ENCODE measurements at places on chromosomes 5 and 9.

GRCh38 chr5:66494437-66494836, 101.8 kb upstream of the MAST4 start:
- DNase-seq, result no peak

DNA sequence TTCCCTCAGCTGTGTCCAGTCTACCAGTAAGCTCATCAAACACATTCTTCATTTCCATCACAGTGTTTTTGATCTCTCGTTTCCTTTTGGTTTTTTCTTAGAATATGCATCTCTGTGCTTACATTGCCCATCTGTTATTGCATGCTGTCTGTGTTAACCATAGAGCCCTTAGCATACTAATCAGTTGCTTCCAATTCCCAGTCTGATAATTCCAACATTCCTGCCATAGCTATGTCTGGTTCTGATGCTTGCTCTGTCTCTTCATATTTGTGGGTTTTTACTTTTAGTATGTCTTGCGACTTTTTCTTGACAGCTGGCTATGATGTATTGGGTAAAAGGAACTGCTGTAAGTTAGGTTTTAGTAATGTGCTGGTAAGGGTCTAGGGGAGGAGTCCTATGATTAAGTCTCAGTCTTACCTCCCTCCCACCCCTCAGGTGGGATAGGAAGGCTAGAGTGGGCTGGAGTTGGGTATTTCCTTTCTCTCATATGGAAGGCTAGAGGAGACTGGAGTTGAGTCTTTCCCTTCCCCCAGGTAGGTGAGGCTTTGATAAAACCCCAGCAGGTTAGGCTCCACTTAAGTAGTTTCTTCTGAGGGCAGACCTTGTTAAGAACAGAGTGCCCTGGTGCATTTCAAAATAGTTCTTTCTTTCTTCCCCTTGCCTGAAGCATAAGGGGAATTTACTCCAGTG, 99.1 kb upstream of the RASGRF2 start:
- no peak for DNase-seq

DNA sequence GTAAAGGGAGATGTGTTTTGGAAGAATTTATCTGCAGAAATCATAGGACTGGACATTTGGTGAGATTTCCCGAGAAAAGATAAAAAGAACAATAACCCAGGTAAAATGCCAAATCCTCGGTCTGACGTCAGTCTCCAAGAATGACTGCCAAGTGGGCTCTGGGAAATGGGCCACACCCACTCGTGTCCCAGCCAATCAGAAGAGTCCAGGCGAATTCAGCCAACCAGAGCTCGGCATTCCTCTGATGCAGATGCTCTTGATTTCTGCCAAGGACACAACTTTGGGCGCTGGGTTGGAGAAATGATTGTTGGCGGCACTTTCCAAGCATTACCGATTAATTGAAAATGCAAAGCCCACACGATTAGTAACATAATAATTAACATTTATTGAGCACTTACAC, 73.3 kb downstream of the FGF18 start:
- DNase-seq, result no peak

GRCh38 chr5:34503379-34504253, 152.5 kb upstream of the RAI14 start:
- DNase-seq, result no peak

GRCh38 chr9:3999706-4000105, 300.2 kb downstream of the GLIS3 start:
- no peak for DNase-seq

DNA sequence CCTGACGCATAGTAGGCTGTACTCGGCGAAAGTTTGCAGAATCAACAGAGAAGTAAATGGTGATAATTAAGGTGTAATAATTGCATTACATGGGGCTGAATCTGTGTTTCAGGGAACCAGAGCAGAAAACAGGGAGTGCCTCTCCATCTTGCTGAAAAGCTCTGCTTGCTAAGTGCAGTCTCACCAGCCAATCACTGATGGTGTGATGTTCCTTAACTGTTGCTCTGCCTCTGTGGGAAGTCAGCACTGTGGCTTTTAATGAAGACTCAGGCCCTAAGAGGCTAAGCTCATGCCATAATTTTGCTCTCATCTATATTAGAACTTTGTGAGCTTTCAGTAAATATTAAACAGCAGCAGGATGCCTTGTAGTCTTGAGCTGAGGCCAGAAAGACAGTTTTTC, 4.5 kb downstream of the PHF24 start:
- DNase-seq, result no peak

DNA sequence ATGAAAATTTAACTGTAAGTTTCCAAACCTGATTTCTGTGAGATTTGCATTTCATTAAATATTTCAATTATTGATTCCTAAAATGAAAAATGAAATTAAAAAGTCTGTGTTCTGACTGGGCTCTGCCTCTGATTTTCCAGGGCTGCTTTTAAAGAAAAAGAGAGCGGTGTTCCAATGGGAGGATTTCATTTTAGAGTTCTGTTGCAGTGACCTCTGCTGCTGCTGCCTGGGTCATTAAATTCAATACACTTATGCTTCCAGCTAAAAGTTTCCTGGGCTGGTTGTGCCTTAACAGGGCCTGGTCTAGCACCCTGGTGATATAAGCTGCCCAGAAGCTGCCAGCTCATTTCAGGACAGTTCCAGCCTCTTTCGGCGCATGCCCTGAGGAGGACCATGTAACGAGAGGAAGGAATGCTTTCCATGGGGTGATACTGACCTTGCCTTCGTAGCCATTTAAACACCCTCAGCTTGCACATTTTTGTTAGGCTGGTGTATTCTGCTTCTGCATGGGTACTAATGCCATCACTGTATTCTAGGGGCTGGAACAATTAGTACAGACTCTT, 93.3 kb downstream of the TMEM174 start:
- DNase-seq, result no peak

DNA sequence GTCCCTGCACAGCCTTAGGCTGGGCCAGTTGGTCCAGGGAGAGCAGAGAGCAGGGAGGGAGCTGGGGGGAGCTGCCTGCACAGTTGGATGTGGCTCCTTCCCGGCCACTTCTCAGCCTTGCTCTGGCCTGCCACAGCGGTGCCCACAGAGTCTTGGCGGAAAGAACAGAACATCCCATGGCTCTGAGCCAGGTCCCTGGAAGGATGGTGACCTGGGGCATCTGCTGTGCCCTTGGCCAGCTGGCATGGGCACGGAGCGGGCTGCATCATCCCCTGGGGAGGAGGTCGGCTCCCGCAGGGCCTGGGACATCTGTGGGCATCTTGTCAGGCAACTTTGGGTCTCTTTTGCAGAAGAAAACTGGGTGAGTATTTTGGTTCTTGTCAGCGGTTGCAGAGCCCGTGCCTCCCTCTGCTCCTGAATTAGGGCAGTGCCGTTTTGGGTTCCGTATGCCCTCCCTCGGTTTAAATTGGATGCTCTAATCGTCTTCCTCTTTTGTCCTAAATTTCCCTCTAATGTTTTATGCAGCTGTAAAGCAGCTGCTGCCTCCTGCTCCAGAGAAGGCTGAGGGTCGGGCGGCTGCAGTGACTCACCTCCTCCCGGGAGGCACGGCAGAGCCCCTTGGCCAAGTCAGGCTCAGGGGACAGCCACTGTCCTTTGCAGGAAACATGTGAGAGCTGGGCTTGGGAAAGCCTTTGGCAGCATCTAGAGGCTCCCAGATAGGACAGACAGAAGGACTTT, 10.5 kb upstream of the NACC2 start:
- DNase-seq, result no peak

DNA sequence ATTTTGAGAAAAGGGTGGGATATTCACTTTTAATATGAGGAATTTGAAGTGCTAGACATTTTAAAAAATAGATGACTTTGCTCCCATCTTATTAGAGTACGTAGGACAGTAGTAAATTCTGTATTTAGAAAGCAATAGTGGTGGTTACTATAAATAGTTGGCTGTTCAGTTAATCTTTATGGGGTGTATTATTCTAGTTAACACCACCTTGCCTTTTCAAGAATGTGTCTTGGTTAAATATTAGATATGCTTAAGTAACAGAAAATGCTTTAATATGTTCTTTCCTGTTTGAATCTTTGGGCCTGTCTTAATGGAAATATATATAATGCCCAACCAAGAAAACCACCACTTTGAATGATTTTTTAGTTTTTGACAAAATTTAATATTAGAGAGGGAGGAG, 608.7 kb upstream of the FAM174A start:
- no peak for DNase-seq

- no peak for DNase-seq
Measured at GRCh38 chr5:85823462-85824426, 794.0 kb upstream of the COX7C start.

GRCh38 chr5:38045446-38045845, 205.6 kb upstream of the GDNF start:
- no peak for DNase-seq

GRCh38 chr9:28232686-28233085, 659.4 kb upstream of the C9orf72 start:
- no peak for DNase-seq

- no peak for DNase-seq
Measured at GRCh38 chr9:112817860-112818203, 67.3 kb downstream of the SNX30 start.

GRCh38 chr5:178325679-178326373, 93.2 kb upstream of the PHYKPL start:
- no peak for DNase-seq

DNA sequence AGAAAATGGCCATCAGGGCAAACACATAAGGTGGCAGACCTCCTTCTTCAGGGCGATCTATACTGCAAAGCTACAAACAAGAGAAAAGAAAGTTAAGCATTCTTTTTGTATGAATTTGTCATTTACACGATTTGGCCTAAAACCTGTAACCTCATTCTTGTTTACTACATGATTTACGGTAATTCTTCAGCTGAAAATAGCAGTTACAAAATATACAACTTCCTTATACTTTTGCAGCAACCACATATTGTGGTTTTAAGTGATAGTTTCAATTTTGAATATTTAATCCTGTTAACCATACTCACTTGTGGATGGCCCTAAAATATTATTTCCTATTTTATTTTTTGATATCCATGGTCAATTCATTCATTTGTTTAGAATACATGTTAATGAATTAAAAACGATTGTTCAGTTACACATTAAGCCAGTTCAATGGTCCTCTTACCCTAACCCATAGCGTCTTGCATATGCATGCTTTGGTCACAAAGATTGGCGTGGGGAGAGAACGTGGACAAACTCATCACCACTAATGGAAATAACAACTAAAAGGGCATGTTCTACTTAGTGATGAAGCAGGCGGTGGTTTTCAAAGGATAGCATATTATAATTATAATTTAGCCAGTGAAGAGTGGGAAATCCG, 16.6 kb downstream of the TUT7 start:
- DNase-seq, result no peak

DNA sequence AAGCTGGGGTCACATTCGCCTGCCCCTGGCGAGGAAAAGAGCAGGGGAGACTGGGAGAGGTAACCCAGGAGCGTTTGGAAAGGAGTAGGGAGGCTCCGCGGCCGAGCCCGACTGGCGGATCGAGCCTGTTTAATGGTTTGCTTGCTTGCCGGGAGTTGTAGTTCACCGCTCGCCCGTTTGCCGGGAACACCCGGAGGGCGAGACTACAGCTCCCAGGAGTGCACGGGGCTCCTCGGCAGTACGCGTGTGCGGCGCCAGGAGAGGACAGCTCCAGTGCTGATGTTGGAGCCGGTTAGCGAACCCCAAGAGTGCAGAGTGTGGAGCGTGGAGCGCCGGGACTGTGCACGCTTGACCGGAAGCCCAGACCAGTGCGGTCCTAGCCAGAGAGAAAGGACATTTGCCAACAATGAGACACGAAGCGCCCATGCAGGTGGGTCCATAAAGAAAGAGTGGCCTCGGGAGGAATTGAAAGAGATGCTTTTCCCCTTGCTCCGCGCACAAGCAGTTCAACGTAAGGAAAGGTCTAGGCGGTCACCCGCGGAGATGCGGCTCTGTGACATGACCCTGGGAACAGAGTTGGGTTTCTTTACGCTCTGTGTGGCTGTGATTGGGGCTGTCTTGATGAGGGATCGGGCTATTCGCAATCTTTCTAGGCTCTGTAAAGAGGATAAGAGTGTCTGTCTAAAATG, at the start of gene RAB3C:
Gene RAB3C, plus strand, starts transcription at position 273 of the 689 bp plus-strand sequence. Its CDS starts 134 bp downstream, at position 407.
- DNase-seq, result no peak

- DNase-seq, result no peak
Measured at GRCh38 chr5:57249265-57249874, 75.5 kb downstream of the GPBP1 start.

- no peak for DNase-seq
Measured at GRCh38 chr5:96576876-96577275, 85.3 kb upstream of the CAST start.

GRCh38 chr5:172795318-172795977, 24.5 kb upstream of the DUSP1 start:
- DNase-seq, result no peak

- no peak for DNase-seq
Measured at GRCh38 chr5:135135530-135136226, 101.7 kb upstream of the PITX1 start.

DNA sequence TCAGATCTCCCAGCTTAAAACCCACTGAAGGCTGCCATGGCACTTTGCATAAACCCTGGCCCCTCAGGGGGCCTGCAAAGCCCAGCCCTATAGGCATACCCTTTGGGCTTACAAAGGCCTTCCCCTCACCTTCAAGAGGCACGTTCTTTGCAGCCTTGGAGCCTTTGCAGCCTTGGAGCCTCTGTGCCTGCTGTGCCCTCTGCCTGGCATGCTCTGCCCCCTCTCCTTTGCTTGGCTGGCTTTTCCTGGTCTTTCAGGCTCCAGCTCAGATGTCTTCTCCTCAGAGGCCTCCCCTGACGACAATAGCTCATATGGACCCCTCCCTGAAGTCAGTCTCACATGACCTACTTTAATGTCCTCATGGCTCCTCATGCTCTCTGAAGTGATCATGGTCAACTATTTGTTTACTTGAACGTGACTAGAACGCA, 60.3 kb downstream of the CXXC5 start:
- no peak for DNase-seq

GRCh38 chr5:177220576-177220975, 82.9 kb downstream of the RAB24 start:
- no peak for DNase-seq

GRCh38 chr9:4022435-4023067, 277.3 kb downstream of the GLIS3 start:
- no peak for DNase-seq

DNA sequence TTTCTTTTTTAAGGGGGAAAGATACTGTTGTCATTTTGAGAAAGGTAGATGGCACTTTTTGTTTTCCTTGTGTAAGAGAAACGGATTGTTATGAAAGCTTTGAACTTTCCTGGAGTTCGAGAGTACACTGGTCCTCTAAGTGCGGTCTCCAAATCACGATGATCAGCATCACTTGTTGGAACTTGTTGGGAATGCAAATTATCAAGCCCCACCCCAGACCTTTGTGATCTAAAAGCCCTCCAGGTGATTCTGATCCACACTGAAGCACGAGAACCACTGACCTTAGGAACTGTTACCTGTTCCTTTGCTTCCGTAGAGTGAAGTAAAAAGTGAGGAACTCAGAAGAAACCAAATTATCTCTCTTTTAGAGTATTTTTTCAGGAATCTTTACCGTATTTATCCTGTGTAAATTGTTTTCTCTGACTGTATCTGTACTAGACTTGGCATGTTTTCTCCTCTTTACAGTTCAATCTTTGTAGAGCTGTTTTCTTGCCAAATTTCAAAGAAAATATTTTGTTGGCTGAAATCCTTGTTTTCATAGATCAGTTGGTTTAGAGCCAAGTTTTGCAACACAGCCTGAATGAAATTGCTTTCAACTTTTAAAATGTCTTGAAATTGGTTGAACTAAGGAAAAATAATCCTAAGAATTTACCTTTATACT, 4.0 kb downstream of the MAT2B start:
- no peak for DNase-seq
